Sigmoid colon (tissue), 7 donors: ENCODE measurements at places on chromosomes 1 and 21.
A peak's percentile ranks its signal among the peaks of the same experiment; 100 is the strongest.

- no peak for DNase-seq
Measured at GRCh38 chr1:87196110-87196827, 132.4 kb upstream of the LMO4 start.

- DNase-seq = no peak
Measured at GRCh38 chr21:17765207-17765606, 53.9 kb downstream of the C21orf91 start.

GRCh38 chr21:44625756-44626155, 1.1 kb upstream of the KRTAP10-9 start:
- DNase-seq = no peak

- no peak for DNase-seq
Measured at GRCh38 chr1:147608596-147608995, 61.7 kb downstream of the ACP6 start.

DNA sequence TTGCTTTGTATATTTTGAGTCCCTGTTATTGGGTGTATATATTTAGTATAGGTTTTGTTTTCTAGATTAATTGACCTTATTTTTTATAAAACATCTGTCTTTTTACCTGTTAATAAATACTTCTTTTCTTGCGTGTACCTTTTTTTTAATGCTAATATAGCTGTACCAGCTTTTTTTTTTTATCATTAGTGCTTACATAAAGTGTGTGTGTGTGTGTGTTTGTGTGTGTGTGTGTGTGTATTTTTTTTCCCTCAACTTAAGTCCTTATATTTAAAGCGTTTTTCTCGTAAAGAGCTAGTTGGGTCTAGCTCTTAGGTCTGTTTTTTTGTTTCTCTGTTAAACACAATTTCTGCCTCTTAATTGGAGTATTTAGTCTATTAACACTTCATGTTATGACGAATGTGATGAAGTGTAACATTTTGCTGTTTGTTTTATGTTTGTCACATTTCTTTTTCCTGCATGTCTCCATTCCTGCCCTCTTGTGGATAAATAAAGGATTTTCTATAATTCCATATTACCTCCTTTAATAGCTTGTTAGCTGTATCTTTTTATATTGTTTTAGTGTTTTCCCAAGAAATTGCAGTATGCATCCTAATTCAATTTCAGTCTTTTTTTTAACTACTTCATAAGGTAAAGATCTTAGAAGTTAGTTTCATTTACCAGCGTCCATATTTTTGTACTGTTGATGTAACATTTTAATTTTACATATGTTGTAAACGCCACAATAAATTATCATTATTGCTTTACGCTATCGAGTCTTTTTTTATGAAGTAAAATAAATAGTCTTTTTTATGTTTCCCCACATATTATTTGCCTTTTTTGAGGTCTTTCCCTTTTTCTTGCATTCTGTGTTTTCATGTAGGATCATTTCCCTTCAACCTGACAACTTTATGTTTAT, 4.3 kb downstream of the PRMT2 start:
- DNase-seq = no peak

GRCh38 chr1:226875641-226876295, 5.4 kb downstream of the PSEN2 start:
- DNase-seq = no peak

DNA sequence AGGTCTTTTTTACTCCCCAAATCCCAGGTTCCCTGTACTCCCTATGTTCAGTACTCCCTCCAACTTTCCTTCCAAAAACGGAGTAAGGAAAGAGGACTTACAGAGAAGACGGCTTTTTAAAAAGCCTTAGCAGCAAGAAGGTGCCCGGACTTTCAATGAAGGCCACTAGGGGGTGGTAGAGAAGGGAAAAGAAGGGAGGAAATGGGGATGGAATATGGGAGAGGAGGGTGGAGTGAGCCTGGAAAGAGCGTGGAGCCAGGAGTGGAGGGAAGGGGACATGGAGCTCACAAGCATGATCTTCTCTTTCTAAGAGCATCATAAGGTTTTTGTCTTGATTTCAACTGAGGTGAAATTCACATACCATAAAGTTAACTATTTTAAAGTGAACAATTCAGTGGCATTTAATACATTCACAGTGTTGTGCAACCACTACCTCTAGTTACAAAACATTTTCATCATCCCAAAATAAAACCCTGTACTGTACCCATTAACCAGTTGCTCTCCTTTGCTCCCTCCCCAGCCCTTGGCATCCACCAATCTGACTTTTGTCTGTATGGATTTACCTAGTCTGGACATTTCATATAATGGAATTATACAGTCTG, 129.9 kb downstream of the ZNF281 start:
- no peak for DNase-seq

GRCh38 chr1:58745117-58745516, 38.7 kb downstream of the JUN start:
- DNase-seq = no peak

DNA sequence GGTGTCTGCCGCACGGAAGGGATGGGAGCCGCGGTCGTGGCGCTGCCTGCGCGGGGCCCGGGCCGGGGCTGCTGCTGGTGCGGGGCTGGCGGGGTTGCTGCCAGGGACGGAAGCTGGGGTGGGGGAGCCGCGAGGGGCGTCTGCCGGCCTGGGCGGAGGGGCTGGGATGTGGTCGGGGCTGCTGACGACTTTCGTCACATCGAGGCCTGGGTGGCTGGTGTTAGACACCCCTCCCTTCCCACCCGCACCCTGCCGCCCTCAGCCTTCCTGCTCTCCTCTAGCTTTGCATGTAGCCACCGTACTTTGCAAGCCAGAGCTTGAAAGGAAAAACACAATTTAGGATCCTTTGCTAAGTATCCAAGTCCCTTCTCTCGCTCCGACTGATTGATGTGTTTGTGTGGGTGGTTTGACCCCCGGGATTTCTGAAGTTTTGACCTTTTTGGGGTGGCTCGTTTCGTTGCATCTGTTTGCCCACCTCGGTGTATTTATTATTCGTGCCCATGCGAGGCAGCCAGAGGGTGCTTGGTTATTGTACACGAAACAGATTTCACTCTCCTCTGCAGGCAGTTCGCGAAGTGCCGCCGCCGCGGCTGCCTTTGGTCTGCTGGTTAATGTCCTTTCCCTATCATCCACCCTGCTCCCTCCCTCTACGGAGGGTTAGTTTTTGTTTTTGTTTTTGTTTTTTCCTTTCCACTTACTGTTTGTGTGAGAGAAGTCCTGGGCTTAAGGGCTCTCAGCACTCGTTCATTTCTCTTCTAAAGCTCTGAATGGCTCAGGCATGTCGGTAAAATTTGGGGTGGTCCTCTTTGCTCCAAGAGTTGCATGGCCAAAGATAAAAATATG, 868 bp downstream of the C1orf21 start:
- DNase-seq = peak; percentile 76

DNA sequence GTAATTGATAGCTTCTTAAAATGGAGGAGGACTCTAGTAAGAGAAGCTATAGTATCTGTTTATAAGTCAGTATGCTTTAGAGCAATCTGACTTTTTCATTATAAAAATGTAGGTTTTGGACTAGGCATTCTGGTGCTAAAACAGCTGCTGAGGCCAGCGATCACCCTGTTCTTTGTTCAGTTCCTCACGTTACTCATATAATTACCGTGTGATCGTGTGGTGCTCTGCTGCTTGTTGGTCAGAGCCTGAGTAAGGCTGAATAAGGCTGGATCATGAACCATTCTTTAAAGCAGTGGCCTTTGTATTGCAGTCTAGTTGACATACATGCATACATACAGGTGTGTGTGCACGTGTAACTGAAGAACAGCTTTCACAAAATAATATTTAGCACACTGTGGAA, 25.2 kb downstream of the CDC42 start:
- DNase-seq = no peak

DNA sequence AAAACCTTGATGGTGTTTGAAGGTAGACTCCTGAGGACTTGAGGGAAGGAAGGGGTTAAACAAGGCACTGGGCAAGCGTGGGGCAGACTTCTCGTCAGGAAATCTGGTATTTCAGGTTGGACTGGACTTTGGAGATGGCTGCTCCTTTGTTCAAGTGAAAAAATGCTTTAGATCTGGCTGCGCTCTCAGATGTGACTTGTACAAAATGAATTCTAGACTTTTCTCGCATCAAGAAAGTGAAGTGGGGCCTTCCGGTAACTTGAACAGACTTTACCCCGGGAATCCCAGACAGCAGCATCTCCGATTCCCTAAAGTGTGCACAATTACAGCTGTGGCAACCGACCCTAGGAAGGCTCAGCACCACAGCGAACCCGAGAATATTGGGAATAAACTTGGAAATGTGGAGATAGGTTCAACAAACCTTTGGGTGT, 44.3 kb upstream of the ERRFI1 start:
- DNase-seq = no peak

- no peak for DNase-seq
Measured at GRCh38 chr1:240808381-240808780, 196.4 kb upstream of the GREM2 start.

GRCh38 chr21:44463724-44464123, 8.4 kb downstream of the LRRC3 start:
- DNase-seq = peak; percentile 65

GRCh38 chr1:79903321-79903720, 896.8 kb upstream of the ADGRL4 start:
- DNase-seq = no peak

DNA sequence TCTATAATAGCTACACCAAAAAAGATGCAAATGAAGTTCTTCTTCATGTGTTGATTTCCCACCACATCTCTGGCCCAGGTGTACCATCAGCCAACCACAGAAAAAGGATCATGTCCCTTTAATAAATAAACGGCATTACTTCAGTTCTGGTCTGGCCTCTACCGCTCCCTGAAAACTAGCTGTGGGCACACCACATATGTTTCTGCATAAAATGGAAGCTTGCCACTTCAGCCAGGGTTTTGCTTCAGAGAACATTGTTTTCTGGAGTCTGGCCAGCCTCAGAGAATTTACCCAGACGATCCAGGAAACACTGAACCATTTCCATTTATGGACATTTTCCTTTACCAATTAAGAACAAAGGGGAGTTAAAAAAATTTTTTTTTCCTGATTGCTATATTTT, 5.8 kb upstream of the LAMC2 start:
- peak; percentile 84 for DNase-seq

DNA sequence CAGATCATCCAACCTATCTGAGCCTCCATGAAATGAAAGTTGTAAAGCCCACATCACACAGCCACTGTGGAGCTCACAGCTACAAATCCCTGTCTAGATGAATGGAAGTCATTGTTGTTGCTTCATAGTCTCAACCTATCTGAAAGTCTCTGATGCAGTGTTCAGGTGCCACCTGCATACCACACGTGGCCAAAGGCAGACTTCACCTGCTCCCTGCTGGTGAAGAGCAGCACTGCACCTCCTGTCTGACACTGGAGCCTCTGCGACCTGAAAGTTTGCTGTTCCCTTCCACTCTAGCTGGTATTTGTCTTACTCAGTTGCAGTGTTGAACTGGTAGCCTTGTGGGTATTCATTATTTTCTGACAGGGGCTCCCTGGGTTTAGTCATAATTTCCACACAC, 18.4 kb downstream of the LORICRIN start:
- DNase-seq = no peak

GRCh38 chr21:33760641-33761440, 118.5 kb downstream of the ITSN1 start:
- DNase-seq = no peak

DNA sequence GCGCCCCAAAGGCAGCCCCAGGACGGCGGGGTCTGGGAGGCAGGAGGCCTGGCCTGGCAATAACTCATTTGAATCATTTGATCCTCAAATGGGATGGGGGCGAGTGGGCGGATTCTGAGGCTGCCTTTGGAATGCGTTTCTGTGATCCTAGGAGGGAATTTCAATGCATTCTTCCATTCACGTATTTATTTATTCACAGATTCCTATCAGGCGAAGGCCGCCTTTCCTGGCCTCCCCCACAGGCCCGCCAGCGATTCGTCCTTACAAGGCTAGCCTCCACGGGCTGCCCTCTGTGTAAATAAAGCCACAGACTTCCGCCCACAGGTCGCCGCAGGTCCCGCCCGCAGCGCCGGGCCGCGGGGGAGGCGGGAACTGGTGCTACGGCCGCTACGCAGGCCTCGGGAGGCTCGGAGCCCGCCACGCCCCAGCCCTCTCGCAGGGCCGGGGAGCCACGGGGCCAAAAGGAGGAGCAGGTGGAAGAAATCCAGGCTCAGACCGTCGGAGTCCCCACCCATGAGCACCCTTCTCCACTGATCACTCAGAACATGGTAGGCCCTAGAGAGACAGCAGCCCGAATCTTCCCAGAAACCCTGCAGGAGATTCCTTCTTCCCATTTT, 31.3 kb upstream of the JUN start:
- DNase-seq = peak; percentile 93

- DNase-seq = no peak
Measured at GRCh38 chr1:3588395-3588794, 22.9 kb downstream of the MEGF6 start.

- DNase-seq = no peak
Measured at GRCh38 chr21:33368124-33368523, 35.1 kb upstream of the IFNGR2 start.

GRCh38 chr1:174204697-174205308, 45.5 kb downstream of the RABGAP1L start:
- DNase-seq = no peak

GRCh38 chr1:242162140-242162539, 163.2 kb upstream of the MAP1LC3C start:
- DNase-seq = no peak

DNA sequence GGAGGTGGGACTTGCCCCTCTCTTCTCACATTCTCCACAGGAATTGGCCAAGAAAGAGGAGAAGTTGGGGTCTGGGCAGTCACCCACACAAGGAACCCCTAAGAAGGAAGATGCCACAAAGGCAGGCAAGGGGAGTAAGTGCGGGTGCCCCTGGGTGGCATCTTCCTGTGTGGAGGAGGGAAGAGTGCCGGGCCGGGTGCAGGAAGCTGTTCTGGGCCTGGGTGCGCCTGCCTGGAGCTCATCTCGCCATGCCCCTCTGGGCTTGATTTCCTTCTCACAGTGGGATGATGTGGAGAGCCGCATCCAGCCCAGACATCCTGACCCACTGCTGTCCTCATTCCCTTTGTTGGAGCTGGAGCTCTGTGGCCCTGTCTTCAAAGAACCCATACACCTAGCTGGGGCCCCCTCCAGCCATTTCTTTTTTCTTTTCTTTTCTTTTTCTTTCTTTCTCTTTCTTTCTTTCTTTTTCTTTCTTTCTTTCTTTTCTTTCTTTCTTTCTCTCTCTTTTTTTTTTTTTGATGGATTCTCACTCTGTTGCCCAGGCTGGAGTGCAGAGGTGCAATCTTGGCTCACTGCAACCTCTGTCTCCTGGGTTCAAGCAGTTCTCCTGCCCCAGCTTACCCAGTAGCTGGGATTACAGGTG, 9.3 kb downstream of the LRRC71 start:
- peak; percentile 44 for DNase-seq
